ENCODE measurements at places on chromosomes 11 and 22.

GRCh38 chr11:67289226-67289650 lies at the start of gene ANKRD13D:
TSS of gene ANKRD13D (plus strand) at chr11:67289303. CDS start at chr11:67289461, 158 bp downstream.
- no peak for DNase-seq

- DNase-seq, result no peak
Measured at GRCh38 chr11:96318850-96319249, 24.1 kb downstream of the MAML2 start.

DNA sequence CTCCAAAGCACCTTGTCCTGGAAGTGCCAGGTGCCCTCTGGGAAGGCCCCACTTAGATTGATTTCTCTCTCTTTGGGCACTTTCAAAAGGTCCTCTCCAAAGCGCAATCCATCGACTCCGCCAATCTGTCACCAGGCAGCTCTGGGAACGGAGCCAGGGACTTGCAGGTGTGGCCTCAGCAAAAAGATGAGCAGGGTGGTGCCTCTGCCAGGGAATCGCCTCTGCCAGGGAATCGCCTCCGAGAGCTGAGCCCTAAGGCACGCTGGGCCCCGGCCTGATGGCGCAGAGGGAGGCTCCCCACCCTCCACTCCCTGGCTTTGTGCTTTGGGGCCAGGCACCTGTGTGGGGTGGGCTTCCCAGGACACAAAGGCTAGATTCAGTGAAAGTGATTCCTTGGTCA lies 1391.3 kb downstream of the TBC1D22A start:
- DNase-seq, result no peak

GRCh38 chr22:33400061-33400840 lies 342.1 kb upstream of the SYN3 start:
- no peak for DNase-seq

- DNase-seq, result no peak
Measured at GRCh38 chr22:32211011-32211410, 6.1 kb upstream of the RFPL2 start.
